ENCODE measurements at places on chromosomes 16 and 17.
A peak's percentile ranks its signal among the peaks of the same experiment; 100 is the strongest.

GRCh38 chr17:41492351-41492750 lies 2.6 kb upstream of the KRT36 start:
- no peak for DNase-seq

DNA sequence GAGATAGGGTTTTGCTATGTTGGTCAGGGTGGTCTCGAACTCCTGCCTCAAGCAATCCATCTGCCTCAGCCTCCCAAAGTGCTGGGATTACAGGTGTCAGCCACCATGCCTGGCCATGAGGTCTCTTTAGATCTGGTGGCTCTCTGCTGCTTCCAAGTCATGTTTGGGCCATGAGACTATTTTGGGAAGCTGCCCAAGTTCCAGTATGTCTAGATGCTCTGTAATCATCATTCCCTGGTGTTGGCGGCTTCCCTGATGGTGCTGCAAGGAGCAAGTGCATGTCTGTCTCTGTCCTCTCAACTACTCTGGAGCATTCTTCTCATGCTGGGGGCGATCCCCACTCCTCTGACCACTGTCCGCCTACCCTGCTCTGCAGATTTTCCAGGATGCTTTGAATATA lies 6.4 kb upstream of the ODF4 start:
- no peak for DNase-seq

- no peak for DNase-seq
Measured at GRCh38 chr17:38750312-38751121, 2.0 kb upstream of the PSMB3 start.

GRCh38 chr16:20901436-20902112 lies 1.0 kb downstream of the LYRM1 start:
- DNase-seq: peak; percentile 10

- no peak for DNase-seq
Measured at GRCh38 chr17:82835766-82836512, 3.9 kb downstream of the ZNF750 start.

- no peak for DNase-seq
Measured at GRCh38 chr17:8141741-8142140, 10.5 kb downstream of the PER1 start.

DNA sequence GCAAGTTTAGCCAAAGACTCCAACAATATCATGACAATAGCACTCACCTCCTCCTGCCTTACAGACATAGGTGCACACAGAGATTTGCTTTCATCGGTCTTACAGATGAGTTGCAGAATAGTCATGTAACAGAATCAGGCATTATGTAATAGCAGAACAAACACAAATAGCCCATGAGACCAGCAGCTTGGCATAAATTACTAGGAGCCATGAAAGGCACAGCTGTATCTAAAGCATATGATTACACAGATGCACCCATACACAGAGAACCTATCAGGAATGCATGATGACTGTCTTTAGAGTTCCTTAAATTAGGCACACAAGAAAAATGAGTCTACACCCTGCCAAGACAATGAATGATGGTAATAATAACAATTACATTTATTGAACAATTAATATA lies 342.0 kb upstream of the XYLT1 start:
- no peak for DNase-seq

GRCh38 chr16:314795-315299 lies 31.9 kb downstream of the PDIA2 start:
- DNase-seq: no peak

GRCh38 chr17:62822080-62822904 lies 14.2 kb upstream of the MARCHF10 start:
- no peak for DNase-seq

- DNase-seq: no peak
Measured at GRCh38 chr17:59355702-59356325, 24.4 kb downstream of the YPEL2 start.

- DNase-seq: no peak
Measured at GRCh38 chr16:48003206-48003907, 152.4 kb downstream of the ABCC12 start.

DNA sequence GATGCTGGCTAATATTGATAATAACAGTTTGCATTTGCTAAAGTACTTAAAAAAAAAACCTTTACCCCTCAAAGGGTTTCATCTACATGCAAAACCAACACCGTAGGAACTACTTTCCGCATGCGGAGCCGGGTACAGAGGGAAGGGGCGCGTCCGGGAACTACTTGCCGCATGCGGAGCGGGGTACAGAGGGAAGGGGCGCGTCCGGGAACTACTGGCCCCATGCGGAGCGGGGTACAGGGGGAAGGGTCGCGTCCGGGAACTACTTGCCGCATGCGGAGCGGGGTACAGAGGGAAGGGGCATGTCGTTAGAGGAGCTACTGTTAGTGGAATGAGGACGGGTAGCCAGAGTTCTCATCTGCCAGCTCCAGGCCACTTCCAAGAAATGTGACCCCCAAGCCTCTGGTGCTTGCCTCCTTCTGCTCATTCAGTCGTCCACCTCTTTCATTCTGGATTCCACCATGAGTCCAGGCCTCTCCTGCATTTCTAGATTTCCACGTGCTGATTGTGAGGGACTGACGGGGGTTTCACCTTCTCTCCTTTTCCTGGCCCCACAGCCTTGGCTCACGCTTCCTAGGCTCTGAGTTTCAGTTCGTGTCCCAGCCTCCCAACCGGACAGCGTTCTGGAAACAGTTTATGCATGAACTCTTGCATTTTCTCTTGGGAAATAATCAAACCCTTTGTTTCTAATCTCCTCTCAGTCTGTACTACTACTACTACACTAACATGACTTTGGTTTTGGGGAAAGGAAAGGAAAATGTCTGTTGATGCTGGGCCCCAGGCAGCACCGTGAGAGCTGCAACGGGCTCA lies 26.9 kb downstream of the MINK1 start:
- no peak for DNase-seq

DNA sequence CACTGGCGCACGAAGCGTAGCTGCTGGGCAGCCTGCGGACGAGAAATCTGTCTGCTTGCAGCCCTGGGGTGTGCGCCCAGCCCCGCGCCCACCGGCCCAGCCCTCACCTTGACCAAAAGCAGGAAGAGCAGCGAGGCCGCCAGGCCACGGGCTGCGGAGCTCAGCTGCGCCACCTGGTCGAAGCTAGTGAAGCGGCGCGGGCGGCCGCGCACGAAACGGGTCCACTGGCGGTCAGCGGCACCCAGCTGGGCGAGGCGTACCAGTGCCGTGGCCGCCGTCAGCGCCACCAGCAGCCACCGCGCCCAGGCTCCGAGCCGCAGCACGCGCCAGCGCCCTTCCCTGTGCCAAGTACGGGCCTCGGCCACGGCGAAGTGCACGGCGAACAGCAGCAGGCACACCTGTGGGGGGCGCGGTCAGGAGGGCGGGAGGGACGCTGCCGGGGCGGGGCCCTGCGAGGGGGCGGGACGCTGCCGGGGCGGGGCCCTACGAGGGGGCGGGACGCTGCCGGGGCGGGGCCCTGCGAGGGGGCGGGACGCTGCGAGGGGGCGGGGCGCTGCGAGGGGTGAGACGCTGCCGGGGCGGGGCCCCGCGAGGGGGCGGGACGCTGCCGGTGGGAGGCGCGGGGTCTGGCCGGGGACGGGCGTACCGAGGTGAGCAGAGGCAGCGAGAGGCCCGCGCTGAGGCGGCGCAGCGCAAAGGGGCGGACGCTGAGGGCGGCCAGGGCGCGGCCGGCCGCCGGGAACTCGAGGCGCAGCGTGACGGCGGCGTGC lies 43.2 kb downstream of the TSC2 start:
- DNase-seq: no peak

DNA sequence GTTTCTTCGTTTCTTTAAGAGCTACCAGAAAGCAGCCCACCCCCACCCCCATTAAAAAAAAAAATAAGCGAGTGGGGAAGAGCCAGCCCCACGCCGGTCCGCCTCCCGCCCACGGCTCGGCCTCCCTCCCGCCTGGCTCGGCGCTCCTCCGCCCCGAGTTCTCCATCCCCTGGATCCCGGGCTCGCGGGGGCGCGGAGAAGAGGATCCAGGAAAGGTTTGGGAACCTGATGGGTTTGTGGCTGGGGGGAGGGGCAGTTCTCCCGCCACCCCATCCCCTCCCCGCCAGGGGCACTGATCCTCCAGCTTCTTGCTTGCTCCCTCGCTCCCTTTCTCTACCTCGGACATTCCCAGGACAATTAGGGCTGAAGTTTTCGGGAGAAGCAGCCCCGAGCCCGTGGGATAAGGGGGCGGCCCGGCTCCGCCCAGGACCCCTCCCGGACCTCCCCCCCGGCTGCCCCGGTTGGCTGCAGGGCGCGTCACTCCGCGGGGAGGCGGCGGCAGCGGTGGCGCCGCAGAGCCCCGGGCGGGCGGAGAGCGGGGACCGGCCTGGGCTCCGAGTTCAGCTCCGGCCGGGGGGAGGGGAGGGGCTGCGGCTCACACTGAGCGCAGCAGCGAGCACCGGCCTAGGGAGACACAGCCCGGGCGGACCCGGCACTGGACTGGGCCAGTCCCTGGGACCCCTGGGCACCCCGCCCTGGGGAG lies 1.0 kb upstream of the SALL1 start:
- DNase-seq: no peak

GRCh38 chr17:56890390-56890789 lies 23.5 kb downstream of the TRIM25 start:
- no peak for DNase-seq

GRCh38 chr16:87552072-87552718 lies 50.1 kb upstream of the JPH3 start:
- DNase-seq: no peak

Measured in activated CD4-positive, alpha-beta T cell treated with anti-CD3 and anti-CD28 coated beads, Interleukin-2, amount 50 U/mL, for 1 hour (primary cell).